A673 (cell line): ENCODE measurements at places on chromosomes 1 and 21.
A peak's percentile ranks its signal among the peaks of the same experiment; 100 is the strongest.

DNA sequence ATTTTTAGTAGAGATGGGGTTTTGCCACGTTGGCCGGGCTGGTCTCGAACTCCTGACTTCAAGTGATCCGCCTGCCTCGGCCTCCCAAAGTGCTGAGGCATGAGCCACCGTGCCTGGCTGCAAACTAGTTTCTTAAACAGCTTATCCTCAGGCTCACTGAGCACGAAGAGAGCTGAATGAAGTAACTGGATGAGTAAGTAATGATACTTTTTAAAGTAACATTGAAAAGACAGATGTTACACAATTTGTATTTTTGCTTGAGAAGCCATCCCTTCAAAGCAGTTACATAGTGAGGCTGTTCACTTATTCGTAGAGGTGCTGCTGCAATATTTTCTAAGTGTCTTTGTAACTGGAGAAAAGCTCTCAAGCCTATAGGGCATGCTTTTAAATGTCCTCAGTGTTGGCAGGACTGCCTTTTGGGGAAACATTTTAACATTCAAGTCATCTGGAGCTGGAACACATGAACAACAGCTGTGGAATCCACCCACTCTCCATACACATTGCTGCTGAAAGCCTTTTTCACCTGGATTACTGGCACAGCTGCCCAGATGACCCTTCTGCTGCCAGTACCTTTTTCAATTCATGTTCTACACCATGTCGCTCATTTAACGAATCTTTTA, 2.7 kb upstream of the YBX1 start:
- no peaks in the 10 kb centered on the region for H3K27me3 ChIP-seq
- peaks cover 32% of the 10 kb centered on the region for H3K36me3 ChIP-seq
- H3K27ac ChIP-seq, result no peak overlapping the region
- H3K4me3 ChIP-seq, result no peak overlapping the region
- no peak for DNase-seq

- H3K27ac ChIP-seq, result no peak overlapping the region
- H3K36me3 ChIP-seq, result no peaks in the 10 kb centered on the region
- no peaks in the 10 kb centered on the region for H3K4me1 ChIP-seq
- H3K4me3 ChIP-seq, result no peak overlapping the region
- no peaks in the 10 kb centered on the region for H3K27me3 ChIP-seq
Measured at GRCh38 chr21:41650526-41651145, 116.2 kb downstream of the RIPK4 start.

DNA sequence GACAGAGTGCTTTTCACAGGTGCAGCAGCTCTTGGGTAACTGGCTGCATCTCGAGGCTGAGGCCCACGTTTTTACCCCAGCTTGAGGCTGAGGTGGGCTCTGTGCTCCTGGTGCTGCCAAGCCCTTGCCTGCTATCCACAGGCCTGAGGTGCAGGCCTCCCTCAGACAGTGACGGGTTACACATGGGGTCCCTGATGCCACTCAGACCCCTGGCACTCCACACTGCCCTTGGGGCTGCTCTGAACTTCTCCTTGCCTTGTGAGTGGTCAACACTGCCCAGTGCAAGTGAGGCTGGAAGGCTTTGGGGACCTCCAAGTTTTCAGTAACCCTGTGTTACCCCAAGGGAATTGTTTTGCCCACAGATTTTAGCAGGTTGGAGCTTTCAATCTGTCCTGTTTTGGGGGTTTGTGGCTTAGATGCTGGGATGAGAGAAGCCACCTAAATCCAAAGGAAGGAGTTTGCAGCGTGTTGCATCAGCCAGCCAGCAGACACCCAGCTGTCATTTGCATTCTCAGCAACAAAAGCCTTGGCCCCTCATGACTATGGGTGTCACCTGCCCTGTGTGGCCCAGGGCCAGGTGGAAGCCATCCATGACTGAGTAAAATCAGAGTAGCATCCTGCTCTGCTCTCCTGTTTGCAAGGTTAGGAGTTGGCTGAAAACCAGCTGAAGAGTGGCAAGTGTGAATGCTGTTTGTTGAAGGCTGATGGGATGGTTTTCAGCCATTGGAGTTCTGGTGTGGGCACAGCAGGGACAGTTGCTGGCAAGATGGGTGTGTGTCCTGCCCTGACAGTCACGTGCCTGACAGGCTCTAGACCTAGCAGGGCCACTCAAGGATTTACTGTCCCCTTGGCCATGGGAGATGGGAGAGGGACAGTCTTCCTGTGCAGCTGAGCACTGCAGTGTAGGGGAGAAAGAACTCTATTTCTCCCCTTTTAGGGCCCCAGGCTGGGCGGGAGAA, 3.2 kb downstream of the RNF187 start:
- peaks cover 38% of the 10 kb centered on the region for H3K4me1 ChIP-seq
- no peaks in the 10 kb centered on the region for H3K27me3 ChIP-seq

DNA sequence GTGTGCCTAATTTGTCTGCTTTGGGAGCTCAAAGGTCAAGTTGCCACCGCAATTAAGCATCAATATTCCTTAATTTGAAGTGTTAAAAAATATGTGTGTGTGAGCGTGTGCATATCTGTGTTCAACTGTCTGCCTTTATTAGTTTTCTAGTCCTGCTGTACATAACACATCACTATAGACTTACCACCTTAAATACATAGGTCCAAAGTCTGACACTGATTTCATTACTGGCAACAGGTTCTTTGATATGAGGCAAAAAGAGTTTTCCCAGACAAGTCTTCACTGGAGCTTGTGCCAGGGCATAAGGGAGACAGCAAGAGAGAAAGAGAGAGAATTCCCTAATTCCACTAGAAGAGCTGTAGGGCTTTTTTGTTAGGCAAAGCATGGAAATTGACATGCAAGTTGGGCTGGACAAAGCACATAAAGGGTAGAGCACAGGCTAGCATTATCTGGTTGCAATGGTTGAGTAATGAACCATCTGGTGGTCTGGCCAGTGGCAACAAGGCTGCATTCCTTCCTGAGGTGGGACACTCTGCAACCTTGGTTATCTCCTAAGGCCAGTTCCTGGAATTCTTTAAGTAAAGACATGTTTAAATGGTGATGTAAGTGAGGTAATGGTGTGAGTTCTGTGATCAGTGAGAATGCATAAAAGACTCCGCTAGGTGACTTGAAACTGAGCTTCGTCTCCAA, 457.2 kb upstream of the ADAMTS5 start:
- H3K36me3 ChIP-seq, result no peaks in the 10 kb centered on the region
- H3K27me3 ChIP-seq, result no peaks in the 10 kb centered on the region
- H3K4me1 ChIP-seq, result no peaks in the 10 kb centered on the region
- DNase-seq, result no peak
- no peak overlapping the region for H3K4me3 ChIP-seq
- no peak overlapping the region for H3K27ac ChIP-seq

GRCh38 chr1:47411436-47411835, 4.6 kb upstream of the FOXE3 start:
- no peak overlapping the region for H3K27ac ChIP-seq
- H3K4me3 ChIP-seq, result no peak overlapping the region
- no peaks in the 10 kb centered on the region for H3K36me3 ChIP-seq
- peaks cover 26% of the 10 kb centered on the region for H3K27me3 ChIP-seq

- DNase-seq, result peak; percentile 70
- peak overlapping the region; percentile 87 for H3K4me3 ChIP-seq
- peaks cover 3% of the 10 kb centered on the region for H3K4me1 ChIP-seq
- no peaks in the 10 kb centered on the region for H3K27me3 ChIP-seq
- no peaks in the 10 kb centered on the region for H3K36me3 ChIP-seq
- peak overlapping the region; percentile 71 for H3K27ac ChIP-seq
Measured at GRCh38 chr1:85464497-85465098, 361 bp downstream of the DDAH1 start.

GRCh38 chr1:78070758-78071157, 25.0 kb downstream of the GIPC2 start:
- no peak overlapping the region for H3K4me3 ChIP-seq
- no peaks in the 10 kb centered on the region for H3K27me3 ChIP-seq
- no peaks in the 10 kb centered on the region for H3K36me3 ChIP-seq
- DNase-seq, result peak; percentile 20
- H3K27ac ChIP-seq, result no peak overlapping the region

GRCh38 chr1:229068270-229068987, 202.5 kb upstream of the RAB4A start:
- DNase-seq, result no peak
- no peaks in the 10 kb centered on the region for H3K27me3 ChIP-seq
- H3K4me1 ChIP-seq, result no peaks in the 10 kb centered on the region
- H3K36me3 ChIP-seq, result no peaks in the 10 kb centered on the region

DNA sequence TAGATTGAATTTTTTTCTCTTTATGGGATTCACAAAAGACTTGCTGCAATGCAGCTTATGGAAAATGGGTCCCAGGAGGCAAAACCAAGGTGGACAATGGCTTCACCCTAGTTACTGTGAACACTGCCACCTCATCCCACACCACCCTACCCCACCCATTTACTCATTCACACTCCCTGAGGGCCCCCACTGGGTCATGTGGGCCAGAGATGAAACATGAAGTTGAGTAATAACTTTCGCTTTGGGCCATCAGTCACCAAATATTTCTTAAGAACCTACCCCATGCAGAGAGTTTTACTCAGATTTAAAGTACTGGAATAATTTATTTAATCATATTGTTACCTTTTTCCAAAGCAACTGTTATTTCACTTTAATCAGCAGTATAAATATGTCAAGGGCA, 191.8 kb downstream of the TPR start:
- no peaks in the 10 kb centered on the region for H3K27me3 ChIP-seq
- H3K36me3 ChIP-seq, result peaks cover 63% of the 10 kb centered on the region
- H3K27ac ChIP-seq, result peak overlapping the region; percentile 15
- peak; percentile 21 for DNase-seq

DNA sequence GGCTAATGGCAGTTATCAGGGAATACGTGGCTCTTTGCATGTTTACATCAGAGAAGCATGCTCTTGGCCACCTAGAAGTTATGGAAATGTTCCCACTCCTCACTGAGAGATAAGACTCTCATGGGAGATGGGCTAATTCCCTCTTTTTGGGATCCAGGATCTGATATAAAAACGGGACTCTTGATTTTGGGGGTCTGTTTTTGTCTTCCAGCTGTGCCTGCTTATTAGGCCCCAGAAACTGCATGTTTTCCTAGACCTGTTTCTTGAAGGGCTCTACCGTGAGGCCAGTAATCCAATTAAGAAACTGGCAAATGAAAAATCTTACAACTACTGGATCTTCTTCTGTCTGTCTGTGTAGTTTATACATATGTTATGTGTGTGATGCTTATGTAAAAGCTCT, 47.0 kb upstream of the PTCH2 start:
- no peak overlapping the region for H3K27ac ChIP-seq
- H3K4me3 ChIP-seq, result no peak overlapping the region
- H3K27me3 ChIP-seq, result no peaks in the 10 kb centered on the region
- peaks cover 1% of the 10 kb centered on the region for H3K4me1 ChIP-seq
- no peaks in the 10 kb centered on the region for H3K36me3 ChIP-seq
- peak; percentile 10 for DNase-seq

DNA sequence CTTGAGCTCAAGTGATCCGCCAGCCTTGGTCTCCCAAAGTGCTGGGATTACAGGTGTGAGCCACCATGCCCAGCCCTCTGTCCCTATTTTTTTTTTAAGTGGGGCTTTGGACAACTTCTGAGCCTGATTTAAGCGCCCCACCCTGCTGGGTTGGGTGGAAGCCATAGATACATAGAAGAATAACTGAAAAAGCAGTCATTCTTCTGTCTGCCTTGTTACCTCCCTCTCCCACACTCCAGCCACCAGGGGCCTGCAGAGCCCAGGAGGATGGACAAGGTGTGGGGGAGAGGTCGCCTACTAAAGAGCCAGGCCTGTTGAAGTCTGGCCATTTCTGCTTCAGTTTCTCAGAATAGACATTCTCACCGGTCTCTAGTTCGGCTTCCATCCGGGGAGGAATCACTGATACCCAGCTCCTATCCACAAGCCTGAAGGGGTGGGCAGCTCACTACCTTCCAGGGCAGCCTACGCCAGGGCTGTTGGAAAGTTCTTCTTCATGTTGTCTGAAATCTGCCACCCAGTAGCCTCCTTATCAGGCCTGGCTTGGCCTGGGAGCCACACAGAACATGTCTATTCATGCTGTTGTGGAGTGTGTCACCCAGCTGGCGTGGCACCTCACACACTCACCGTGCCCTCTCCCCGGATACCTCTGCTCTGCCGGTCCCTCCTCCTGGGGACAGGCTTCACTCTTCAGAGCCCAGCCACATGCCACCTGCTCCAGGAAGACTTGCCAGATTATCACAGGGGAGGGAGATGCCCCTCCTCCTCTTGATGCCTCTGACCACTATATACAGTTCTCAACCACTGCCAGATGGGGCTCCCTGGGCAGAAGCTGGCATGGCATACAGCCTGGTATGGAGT, 27.7 kb downstream of the KNCN start:
- H3K27me3 ChIP-seq, result peaks cover 1% of the 10 kb centered on the region
- H3K27ac ChIP-seq, result no peak overlapping the region
- peaks cover 64% of the 10 kb centered on the region for H3K4me1 ChIP-seq
- H3K4me3 ChIP-seq, result no peak overlapping the region
- DNase-seq, result no peak

DNA sequence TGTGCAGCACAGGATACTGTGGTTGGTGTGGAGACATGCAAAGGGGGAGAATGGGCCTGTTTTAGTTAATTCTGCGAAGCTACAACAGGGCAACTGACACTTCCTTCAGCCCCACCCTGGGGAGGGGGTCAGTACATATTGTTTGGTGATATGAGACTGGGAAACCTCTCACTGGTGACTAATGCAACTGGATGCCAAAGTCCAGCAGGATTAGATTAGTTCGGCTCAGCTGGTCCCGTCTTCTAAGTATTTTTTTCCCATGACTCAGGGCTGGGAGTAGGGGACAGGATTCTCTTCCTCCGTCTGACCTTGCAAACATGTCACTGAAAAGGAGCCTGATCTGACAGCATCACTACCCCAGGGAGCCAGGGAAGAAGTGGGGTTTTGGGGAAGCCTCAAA, 43.0 kb downstream of the PLXNA2 start:
- peaks cover 10% of the 10 kb centered on the region for H3K4me1 ChIP-seq
- DNase-seq, result peak; percentile 18
- H3K27me3 ChIP-seq, result no peaks in the 10 kb centered on the region
- H3K4me3 ChIP-seq, result no peak overlapping the region
- no peaks in the 10 kb centered on the region for H3K36me3 ChIP-seq

GRCh38 chr1:100710906-100711682, 8.4 kb upstream of the VCAM1 start:
- H3K27ac ChIP-seq, result no peak overlapping the region
- no peaks in the 10 kb centered on the region for H3K36me3 ChIP-seq
- no peak for DNase-seq
- H3K4me3 ChIP-seq, result no peak overlapping the region
